Non-pigmented ciliary epithelial cell (primary cell): ENCODE measurements at places on chromosomes 6 and 20.

- peak; percentile 5 for DNase-seq
Observed at GRCh38 chr6:144758602-144759001, 473.5 kb downstream of the UTRN start.

- DNase-seq, result peak; percentile 81
Observed at GRCh38 chr6:155188707-155189496, 74.9 kb upstream of the CLDN20 start.

DNA sequence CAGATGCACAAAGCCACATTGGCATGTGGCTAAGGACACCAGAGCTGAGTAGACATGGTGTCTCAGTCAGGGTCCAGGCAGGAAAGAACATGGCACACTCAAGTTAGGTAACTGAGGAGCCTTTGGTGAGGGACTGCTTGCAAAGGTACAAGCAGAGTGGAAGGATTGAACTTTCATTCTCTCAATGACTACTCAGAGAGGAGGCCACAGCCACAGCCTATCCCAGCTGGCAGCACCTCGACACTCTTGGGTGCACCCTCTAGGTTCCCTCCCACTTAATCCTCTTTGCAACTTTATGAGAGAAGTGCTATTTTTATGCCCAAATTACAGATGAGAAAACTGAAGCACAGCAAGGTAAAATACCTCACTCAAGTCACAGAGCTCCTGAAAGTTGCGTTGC, 73.4 kb downstream of the ISM1 start:
- DNase-seq, result no peak

GRCh38 chr6:152004896-152005295, 197.4 kb downstream of the ESR1 start:
- no peak for DNase-seq

GRCh38 chr6:68891419-68891818, 256.3 kb downstream of the ADGRB3 start:
- DNase-seq, result peak; percentile 3

- DNase-seq, result no peak
Observed at GRCh38 chr6:107439406-107439805, 20.0 kb downstream of the PDSS2 start.

DNA sequence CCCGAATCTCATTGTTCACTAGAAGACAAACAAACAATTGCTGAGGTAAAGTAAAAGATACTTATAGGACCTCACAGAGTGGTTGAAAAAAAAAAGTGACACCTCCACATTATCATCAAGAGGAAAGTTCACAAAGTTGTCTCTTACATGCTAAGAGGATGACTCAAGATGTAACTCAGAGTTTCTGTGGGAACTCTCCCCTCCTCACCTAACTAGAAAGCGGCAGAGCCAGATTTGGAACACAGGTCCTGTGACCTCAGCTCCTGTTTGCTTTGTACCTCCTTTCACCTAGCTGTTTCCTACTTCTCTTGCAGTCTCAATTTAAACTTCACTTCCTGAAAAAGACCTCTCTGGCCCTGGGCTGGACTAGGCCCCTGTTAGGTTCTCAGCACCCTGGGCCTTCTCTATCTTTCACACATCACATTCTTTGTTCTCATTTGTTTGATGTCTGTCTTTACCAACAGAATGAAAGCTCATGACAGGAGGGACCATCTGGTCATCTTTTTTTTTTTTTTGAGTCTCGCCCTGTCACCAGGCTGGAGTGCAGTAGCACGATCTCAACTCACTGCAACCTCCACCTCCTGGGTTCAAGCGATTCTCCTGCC, 60.8 kb downstream of the CD24 start:
- DNase-seq, result no peak

- no peak for DNase-seq
Observed at GRCh38 chr6:36130667-36131510, 576 bp downstream of the MAPK13 start.

DNA sequence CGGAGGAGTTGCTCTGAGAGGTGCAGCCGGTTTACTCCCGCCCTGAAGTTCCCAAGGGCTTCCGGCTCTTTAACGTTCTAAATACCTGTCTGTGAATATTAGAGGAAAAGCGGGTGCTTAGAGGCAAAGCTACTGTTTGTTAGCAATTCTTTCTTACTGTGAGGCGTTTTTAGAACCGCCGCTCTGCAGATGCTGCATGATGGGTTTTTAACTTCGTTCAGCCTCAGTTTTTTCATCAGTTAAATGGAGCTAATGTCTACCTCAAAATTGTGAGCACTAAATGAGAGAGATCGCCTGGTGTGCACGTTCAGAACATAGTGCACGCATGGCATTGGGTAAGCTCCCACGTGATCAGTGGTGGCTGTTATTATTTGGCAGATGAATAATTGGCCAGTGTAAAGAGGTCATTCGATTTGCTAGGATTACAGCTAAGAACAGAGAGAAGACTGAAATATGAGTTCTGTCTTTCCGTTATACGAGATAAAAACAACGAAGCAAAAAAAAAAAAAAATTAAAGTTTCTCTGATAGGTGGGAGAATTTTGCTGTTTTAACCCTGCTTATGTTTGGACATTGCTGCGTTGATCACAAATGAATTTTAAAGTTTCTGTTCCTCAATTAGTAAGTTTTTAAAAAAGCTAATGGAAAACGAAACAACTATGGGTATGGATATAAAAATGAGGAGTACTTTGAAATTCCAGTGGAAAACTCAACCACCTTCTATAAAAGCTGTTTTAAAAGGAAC, 660 bp upstream of the TFB1M start:
- DNase-seq, result no peak

- DNase-seq, result no peak
Observed at GRCh38 chr20:43766385-43766784, 39.6 kb upstream of the GTSF1L start.

- DNase-seq, result no peak
Observed at GRCh38 chr6:87808005-87808757, 106.1 kb upstream of the AKIRIN2 start.
